ENCODE measurements at places on chromosomes 7 and 10. TPM values are rescaled to one million over a fixed set of nuclear protein-coding genes. Genes with fewer than 3 reads are reported as not detected.

Gene KIAA1549
- not detected for total RNA-seq

- no peaks in the 10 kb centered on the region for H3K4me1 ChIP-seq
- H3K4me3 ChIP-seq = no peak overlapping the region
- no peaks in the 10 kb centered on the region for H3K36me3 ChIP-seq
- H3K27ac ChIP-seq = no peak overlapping the region
- no peak for DNase-seq
These were observed 31.1 kb upstream of the RHEB start for GRCh38 chr7:151550656-151551286.

GRCh38 chr10:79995979-79996634 lies 47.2 kb upstream of the SFTPD start:
- DNase-seq = no peak
- H3K4me1 ChIP-seq = no peaks in the 10 kb centered on the region
- H3K27ac ChIP-seq = no peak overlapping the region

DNA sequence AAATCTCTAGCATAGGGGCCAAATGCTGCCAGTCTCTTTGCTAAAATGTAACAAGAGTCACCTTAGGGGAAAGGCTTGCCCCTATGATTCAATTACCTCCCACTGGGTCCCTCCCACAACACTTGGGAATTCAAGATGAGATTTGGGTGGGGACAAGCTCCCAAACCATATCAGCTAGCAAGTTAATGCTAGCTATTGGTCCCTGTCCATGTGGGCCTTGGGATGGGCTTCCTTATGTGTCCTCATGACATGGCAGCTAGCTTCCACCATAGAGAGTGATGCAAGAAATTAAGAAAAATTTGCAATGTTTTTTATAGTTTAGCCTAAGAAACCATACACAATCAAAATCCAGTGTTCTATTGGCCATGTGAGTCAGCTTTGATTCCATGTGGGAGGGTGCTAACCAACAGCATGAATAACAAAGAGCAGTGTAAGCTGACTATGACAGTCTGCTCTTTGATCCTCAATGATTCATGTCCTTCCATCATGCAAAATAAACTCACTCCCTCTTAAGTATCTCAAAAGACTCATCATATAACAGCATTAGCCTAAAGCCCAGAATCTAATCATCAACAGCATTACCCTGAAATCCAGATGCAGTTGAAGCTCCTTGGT lies 21.7 kb upstream of the ZNF365 start:
- no peaks in the 10 kb centered on the region for H3K27me3 ChIP-seq
- H3K27ac ChIP-seq = no peak overlapping the region
- no peaks in the 10 kb centered on the region for H3K36me3 ChIP-seq
- DNase-seq = no peak
- H3K4me1 ChIP-seq = no peaks in the 10 kb centered on the region

DNA sequence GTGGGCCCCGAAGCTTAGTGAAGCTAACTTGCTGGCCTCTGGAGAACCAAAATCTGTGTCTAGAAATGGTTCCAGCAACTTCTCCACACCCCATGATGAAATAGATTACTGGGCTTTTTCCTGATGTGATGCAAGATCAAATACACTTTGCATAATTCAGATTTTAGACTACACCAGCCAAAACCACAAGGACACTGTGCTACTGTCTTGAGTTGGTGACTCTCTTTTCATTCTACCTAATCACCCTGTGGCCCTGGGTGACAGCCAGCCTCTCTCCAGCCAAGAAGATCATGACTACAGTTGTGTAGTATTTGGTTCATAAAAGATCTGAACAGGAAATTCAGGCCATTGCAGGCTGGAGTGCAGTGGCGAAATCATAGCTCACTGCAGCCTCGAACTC lies 22.2 kb downstream of the AZGP1 start:
- no peaks in the 10 kb centered on the region for H3K36me3 ChIP-seq
- DNase-seq = peak; percentile 55
- H3K27ac ChIP-seq = no peak overlapping the region
- H3K27me3 ChIP-seq = no peaks in the 10 kb centered on the region

Data from Karpas-422 (cell line).